CD4-positive, alpha-beta T cell treated with Interleukin-1 beta for 1 hour (primary cell): ENCODE measurements at places on chromosomes 4 and X.

GRCh38 chr4:152727784-152728183 is 48.0 kb upstream of the TMEM154 start:
- no peak for DNase-seq

DNA sequence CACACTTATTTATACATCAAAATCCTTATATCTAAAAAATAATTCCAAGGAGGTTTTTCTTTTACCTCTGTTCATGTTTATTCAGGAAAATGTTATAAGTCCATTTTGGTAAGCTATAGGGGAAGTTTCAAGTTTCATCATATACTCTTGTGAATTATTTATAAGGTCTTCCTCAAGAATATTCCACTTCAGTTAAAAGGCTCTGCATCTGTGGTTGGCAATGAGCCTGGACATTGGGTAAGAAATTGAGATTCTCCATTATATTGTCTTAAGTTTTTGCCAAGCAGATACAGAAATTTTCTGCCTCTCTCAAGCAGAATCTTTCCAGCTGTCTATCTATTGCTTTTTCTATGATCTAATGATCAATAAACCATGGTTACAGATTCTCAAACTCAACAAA is 641.9 kb downstream of the NLGN4X start:
- no peak for DNase-seq

- peak; percentile 45 for DNase-seq
Observed at GRCh38 chrX:119502727-119503483, 34.7 kb downstream of the SLC25A5 start.

GRCh38 chrX:132031867-132032266 is 8.8 kb downstream of the STK26 start:
- DNase-seq: no peak

DNA sequence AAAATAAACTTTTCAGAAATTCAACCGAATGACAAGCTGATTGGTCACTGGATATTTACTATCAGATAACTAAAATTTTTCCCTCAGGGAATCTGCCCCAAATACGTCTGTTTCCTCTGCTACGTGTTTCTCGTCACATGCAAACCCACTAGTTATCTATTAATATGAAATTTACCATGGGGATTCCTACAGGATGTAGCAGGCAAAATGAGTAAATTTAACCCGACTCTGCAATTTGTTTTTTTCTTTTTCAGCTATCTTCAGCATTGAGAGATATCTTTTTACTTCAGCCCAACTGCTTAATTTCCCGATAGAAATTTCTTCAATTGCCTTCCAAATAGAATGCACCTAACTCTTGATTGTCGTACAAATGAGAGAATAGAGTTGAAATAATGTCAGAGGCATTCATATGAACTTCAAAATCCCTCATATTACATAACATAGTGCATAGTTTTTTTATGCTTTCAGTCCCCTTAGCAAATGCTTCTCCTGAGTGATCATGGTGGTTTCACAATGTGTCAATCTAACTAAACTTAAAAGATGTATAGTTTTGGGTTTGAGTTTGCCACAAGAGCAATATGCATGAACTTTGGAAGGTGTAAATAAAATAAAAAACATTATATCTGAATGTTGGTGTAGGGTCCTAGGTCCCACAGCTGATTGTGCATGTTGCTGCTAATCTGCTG is 913.1 kb upstream of the GRIA3 start:
- DNase-seq: no peak

GRCh38 chrX:46636223-46636622 is 62.7 kb downstream of the CHST7 start:
- DNase-seq: no peak

DNA sequence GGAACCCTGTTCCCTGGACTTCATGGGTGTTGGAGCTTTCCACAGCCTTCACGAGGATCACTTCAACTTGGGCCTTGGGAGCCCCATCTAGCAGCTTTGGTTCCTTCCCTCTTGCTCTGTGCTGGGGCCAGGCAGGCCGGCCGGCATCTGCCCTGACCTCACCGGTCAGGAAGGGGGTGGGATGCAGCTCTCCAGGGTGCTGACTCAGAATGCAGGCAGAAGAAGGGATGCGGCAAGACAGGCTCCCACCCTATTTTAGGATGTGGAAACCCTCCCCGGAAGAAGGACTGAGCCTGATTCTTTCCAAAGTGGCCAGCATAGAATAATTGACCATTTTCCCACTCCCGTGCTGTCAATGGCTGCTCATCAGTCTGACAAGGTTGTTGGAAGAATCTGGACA is 47.1 kb downstream of the FHDC1 start:
- DNase-seq: no peak

DNA sequence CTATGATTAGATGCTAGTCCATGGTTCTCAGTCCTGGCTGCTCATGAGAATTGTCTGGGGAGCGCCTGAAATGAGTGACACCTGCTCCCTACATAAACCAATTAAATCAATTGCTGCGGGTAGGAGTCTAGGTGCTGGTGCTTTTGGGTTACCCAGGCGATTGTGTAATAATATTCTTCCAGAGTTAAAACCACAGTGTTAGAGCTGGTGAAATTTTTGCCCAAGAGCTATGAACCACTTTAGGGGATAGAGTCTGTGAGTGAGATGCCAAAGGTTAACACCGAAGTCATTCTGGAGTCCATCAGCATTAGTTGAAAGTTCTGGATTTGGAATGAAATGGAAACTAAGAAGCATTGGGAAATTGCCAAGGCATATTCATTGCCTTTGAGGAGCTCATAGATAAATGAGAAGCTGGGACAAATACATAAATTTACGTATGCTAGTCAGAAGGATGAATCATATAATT is 15.3 kb downstream of the PDK3 start:
- peak; percentile 53 for DNase-seq

DNA sequence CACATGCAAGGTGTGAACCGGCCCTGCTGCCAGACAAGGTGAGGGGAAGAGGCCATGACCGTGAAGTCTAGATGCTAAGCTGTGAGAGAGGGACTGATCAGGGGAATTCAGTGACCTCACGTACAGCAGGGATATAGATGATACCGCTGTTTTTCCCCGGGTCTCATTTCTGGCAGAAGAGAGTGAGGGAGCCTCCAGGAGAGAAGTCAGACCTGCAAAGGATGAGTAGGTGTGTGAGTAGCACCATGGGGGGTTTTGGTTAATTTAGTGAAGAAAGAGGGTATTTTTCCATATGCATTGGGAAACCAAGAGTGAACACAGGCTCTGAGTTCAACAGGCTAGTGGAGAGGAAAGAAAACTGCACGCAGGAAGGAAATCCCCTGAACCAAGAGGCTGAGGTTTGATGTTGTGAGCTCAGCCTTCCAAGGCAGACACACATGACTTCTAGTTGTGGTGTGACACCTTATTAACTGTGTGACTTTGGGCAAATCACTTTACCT is 127.6 kb upstream of the GATB start:
- peak; percentile 7 for DNase-seq

DNA sequence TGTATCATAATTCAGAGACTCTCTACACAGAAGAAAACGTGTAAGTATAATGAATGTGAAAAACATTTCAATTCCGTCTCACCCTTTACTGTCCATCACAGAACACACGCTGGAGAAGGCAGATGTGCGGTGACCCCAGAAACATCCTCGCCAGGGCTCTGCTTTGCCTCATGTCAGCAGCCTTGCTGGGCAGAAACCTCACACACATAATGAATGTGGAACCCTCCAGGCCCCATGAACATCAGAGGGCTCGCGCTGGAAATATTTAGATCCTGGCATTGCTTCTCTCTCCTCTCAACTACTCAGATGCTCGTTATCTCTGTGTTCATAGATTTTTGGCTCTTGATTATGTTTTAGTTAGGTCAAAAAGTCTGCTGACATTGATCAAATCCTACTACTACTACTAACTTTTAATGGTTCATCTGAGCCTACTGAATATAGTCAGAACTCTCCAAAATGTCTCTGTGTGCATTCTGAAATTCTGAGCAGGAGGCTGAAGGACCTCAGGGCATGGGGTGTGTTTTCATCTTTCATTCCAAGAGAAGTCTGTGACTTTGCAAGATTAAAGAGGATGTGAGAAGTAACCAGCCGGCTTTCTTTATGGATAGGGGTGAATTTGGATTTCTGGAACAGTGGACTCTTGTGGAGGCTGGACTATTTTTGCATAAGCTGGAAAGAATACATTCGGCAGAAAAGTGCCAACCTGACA is 27.0 kb downstream of the SMIM43 start:
- DNase-seq: no peak

DNA sequence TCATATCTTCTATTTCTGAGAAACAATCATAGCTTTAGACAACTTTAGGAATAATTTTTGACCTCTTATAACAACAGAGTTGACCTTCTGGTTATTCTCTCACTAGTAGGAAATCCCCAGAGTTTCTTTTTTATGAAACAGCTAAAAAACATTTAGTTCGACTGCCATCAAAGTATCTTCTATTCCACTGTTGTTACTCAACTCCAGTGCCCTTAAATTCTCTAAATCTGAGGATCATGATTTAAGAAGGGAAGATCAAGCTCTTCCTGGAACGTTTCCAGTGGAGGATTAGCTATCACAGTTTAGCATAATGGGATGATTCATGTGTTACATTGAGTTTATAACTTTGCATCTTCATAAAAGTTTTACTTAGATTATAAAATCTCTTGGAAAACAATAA is 134.9 kb upstream of the VEGFC start:
- DNase-seq: no peak

DNA sequence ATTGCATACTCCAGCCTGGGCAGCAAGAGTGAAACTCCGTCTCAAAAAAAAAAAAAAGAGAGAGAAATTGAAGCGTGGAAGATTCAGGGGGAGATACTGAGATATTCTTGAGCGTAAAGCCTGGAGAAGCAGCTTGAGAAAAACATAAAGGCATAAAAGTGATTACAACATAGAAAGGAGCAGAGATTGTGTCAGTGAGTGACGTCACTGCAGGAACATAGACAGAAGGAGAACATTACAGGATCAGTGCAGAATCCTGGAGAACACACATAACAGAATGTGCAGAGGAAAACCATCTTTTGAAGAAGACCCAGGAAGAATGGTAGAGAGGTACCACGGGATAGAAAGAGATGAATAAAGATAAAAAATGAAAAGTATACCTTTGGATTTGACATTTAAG is 147.0 kb downstream of the APBB2 start:
- DNase-seq: no peak

DNA sequence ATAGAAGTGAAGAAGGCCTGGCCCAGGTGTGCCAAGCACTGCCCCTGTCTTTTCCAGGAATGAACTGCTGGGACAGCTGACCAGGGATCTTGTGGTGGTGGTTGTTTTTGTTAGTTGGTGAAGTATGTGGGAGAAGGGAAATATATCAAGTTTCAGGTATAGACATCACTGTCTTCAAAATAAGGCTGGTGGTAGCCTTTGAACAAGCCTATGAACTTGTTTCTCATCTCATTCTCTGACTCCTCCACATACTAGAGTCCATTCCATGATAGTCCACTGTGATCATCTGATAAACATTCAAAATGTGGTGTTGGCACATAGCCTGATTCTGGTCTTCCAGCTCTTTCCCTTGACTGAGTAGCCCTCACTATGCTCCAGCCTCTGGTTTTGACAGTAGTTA is 303.7 kb downstream of the CAMK2D start:
- no peak for DNase-seq

DNA sequence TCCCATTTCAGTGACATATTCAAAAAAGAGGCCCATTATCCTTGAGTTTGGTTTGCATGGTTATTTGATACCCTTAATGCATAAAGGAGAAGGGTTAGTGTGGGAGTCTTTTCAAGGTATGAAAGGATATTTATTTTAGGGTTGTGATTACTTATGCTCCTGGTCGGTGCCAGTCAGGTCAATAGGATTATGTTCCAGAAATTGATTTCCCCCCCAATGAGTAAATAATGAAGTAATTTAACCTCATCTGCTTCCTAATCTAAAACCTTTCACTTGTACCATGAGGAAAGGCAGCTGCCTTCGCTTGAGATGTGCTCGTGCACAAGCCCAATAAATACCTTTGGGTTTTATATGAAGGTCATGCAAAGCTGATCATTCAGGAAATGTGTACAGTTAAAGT is 55.0 kb upstream of the NR0B1 start:
- no peak for DNase-seq

DNA sequence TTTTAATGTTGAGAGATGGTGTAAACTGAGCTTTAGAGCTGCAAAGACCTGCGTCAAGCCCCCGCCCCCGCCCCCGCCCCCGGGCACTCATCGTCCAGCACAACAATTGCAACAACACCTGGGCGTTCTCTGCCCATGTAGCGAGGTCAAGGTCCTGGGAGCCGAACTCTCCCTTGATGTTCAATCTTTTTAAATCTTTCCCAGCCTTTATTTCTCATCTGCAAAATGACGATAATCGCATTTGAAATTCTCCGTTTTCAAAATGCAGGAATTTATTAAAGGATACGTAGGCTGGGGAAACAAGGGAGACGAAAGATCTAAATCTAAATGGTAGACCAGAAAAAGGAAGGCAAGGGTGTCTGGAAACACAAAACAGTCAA is 648 bp upstream of the MSMO1 start:
- peak; percentile 33 for DNase-seq

- no peak for DNase-seq
Observed at GRCh38 chr4:28369499-28369898, 1508.9 kb downstream of the STIM2 start.

- peak; percentile 71 for DNase-seq
Observed at GRCh38 chrX:46573331-46573891, at the start of gene CHST7. TSS of gene CHST7 (plus strand) at chrX:46573765. CDS start at chrX:46573932, 167 bp downstream.

DNA sequence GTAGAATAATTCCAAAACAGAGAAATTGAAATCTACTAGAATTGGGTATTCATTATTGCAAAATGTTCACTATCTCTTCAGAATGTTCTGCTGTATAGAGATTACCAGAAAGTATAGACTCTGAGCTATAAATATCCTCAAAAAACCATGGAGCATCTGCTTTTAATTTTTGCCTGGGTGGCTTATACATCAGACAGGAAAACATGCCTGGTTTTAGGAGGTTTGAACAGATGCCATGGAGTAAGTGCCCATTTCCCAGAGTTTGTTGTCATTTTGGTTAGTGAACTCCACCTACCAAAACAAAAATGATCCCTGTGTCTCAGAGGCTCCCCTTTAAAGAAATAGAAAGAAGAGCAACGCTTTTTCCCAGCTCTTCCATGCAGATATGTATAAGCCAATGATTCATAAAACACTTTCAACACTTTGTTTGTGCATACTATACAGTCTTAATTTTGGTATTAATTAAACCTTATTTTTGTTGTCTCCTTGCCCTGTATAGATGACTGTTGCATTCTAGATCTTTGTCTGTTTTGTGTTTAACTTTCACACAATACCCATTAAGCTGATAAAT is 68.7 kb downstream of the MEPE start:
- DNase-seq: no peak

- no peak for DNase-seq
Observed at GRCh38 chr4:120026853-120027252, 39.8 kb downstream of the MAD2L1 start.

DNA sequence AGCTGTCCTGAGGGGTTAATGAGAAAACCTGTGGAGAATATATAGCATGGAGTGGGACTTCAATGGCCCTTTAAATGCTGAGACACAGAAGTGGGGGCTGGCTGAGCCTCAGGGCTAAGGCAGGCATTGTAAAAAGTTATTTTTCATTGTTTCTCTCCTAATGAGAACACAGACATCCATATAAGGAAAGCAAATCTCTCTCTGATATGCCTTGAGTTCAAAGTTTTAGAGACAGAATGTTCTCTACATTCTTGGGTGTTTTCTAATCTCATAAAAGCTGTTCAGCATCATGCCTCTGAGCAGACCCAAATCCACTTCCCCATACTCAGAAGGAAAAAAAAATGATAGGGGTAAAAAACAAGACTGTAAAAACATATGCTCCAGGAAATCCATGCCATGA is 16.8 kb upstream of the RAB40A start:
- DNase-seq: no peak
